Activated CD8-positive, alpha-beta T cell treated with anti-CD3 and anti-CD28 coated beads, Interleukin-2, amount 10 ng/mL, durations not matched to agents 7 days and 5 days (primary cell): ENCODE measurements at places on chromosomes 7 and 10.

- H3K4me3 ChIP-seq = no peak overlapping the region
- no peaks in the 10 kb centered on the region for H3K36me3 ChIP-seq
- H3K27me3 ChIP-seq = no peaks in the 10 kb centered on the region
- H3K4me1 ChIP-seq = no peaks in the 10 kb centered on the region
- H3K27ac ChIP-seq = no peak overlapping the region
Observed at GRCh38 chr7:19920166-19920565, 146.7 kb upstream of the TMEM196 start.

GRCh38 chr10:100923580-100923979 lies 10.8 kb downstream of the SLF2 start:
- peaks cover 8% of the 10 kb centered on the region for H3K4me1 ChIP-seq
- H3K27ac ChIP-seq = no peak overlapping the region
- no peak for DNase-seq
- H3K36me3 ChIP-seq = peaks cover 52% of the 10 kb centered on the region
- H3K27me3 ChIP-seq = no peaks in the 10 kb centered on the region
- H3K4me3 ChIP-seq = no peak overlapping the region

GRCh38 chr7:1430056-1430845 lies 29.0 kb downstream of the MICALL2 start:
- H3K4me3 ChIP-seq = no peak overlapping the region
- peaks cover 4% of the 10 kb centered on the region for H3K27me3 ChIP-seq
- H3K27ac ChIP-seq = no peak overlapping the region
- H3K36me3 ChIP-seq = no peaks in the 10 kb centered on the region
- peaks cover 4% of the 10 kb centered on the region for H3K4me1 ChIP-seq

DNA sequence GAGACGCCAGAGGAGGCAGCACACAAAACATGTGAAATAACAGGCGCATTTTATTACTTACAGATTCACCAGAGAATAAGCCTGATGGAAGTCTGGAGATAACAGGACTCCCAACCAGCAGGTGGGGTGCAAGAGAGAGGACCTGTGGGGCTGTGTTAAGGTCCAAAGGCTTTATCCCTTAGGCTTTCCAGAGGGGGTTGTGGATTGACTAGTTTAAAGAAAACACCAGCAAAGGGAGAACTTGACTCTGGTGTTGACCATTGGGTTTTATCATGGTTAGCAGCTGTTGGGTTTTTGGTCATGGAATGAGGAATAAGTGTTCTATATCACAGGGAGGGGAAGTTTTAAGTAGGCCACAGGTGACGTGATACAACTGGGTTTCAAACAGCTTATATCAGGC lies 1.6 kb upstream of the CRPPA start:
- no peak for DNase-seq
- no peaks in the 10 kb centered on the region for H3K27me3 ChIP-seq
- H3K36me3 ChIP-seq = peaks cover 5% of the 10 kb centered on the region
- no peak overlapping the region for H3K27ac ChIP-seq
- H3K4me1 ChIP-seq = peaks cover 21% of the 10 kb centered on the region

DNA sequence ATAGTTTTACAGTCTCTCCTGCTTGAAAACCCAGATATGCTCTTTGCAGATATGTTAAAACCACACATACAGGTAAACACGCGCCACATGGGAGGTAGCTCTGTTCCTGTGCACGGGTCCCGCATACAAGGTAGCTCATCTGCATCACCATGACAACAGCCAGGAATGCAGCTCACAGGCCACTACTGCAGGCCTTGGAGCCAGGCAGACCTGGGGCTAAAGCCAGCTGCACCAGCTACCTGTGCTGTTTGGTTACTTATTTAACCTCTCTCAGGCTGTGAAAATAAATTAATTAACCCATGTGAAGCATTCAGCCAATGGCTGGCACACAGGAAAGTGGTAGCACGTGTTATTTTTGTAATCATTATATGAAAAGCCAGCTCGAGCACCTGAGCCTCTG lies 428.3 kb downstream of the TNS3 start:
- no peak overlapping the region for H3K4me3 ChIP-seq
- H3K4me1 ChIP-seq = no peaks in the 10 kb centered on the region
- no peak for DNase-seq
- H3K27ac ChIP-seq = no peak overlapping the region

- DNase-seq = no peak
- H3K4me1 ChIP-seq = no peaks in the 10 kb centered on the region
- no peaks in the 10 kb centered on the region for H3K36me3 ChIP-seq
- no peaks in the 10 kb centered on the region for H3K27me3 ChIP-seq
Observed at GRCh38 chr7:117848941-117849340, 24.3 kb downstream of the CTTNBP2 start.

DNA sequence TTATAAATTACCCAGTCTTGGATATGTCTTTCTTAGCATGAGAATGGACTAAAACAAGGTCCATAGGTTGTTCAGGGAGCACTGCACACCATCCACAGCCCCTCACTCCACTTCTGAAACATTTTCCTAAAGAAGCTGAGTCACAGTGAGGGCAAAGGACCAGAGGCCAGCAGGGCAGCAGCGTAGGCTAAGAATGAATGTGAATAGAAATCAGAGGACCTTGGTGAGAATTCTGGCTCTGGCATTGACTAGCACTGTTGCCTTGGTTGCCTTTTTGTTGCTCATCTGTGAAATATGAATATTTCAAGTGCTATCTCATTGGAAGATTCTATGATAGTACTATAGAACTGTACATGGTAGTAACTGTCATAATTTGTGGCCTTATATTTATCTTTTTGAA lies 41.7 kb upstream of the TOMM7 start:
- H3K27ac ChIP-seq = no peak overlapping the region
- no peaks in the 10 kb centered on the region for H3K27me3 ChIP-seq
- no peak overlapping the region for H3K4me3 ChIP-seq

DNA sequence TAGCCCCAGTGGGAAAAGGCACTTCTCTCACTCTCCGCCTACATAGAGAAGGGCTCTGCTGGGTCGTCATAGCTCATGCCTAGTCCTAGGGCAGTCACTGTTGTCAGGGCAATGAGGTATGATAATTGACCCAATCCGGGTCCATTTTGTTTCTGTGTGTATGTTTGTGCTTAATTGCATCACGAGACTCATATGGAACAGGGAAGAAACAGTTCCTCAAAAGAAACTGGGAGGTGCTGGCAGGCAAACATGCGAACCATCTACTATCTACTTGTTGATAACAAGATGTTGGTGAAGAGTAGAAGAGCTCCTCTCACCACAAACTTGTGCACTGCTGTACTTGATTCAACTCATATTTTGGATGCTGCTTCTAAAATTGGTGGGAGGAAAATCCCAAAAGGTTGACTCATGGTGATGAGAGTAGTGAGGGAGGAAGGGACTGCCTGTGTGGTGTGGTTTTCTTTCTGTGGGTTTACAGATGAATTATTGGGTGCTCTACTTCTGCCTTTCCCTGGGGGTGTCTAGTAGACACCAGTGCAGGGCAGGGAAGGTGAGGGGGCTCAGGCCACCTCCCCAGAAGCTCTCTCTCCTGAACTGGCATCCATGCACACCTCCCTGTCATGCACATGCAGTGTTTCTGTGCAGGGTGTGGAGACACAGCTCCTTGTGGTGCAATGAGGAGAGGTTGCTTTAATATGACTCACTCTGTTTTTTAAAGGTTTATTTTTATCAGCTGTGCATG lies 29.4 kb downstream of the LSMEM1 start:
- no peak overlapping the region for H3K4me3 ChIP-seq
- peaks cover 5% of the 10 kb centered on the region for H3K4me1 ChIP-seq
- H3K27ac ChIP-seq = no peak overlapping the region
- no peak for DNase-seq
- no peaks in the 10 kb centered on the region for H3K36me3 ChIP-seq
